Stimulated activated CD8-positive, alpha-beta memory T cell treated with anti-CD3 and anti-CD28 coated beads, Interleukin-7, amount 100 ng/mL, for 1 hour (primary cell): ENCODE measurements at places on chromosomes 5 and 9.

DNA sequence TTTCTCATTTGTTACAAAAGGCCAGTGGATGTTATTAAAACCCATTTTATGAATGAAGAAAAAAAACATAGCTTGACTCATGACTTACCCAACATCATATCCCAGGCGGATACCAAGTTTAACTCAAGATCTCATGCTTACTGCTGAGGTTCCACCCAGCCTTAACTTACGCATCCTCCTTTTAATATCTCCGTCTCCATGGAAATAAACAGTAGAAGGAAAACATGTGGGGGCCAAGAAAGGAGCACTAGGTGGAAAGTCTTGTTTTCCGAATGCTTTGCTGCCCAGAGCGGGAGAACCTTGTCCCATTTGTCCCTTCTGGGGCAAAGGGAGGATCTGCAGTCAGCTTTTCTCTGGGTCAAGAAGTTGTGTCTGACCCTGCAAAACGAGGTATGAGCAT, 44.1 kb downstream of the ANGPTL2 start:
- DNase-seq = no peak

DNA sequence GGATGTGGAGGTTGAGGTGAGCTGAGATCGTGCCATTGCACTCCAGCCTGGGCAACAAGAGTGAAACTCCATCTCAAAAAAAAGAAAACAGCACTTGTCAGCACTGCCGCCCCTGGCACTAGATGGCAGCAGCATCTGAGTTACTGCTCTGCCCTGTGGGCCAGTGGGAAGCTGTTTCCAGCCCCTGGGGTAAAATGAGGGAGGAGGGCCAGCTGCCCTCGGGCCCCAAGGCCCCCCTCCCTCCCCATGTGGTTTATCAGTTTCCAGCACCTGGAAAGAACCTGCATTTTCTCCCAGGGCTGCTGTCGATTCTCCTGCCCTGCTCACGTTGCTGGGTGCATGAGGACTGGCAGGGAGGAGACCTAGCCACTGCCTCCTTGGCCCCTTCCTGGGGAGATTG, 13.2 kb upstream of the CEL start:
- DNase-seq = no peak

DNA sequence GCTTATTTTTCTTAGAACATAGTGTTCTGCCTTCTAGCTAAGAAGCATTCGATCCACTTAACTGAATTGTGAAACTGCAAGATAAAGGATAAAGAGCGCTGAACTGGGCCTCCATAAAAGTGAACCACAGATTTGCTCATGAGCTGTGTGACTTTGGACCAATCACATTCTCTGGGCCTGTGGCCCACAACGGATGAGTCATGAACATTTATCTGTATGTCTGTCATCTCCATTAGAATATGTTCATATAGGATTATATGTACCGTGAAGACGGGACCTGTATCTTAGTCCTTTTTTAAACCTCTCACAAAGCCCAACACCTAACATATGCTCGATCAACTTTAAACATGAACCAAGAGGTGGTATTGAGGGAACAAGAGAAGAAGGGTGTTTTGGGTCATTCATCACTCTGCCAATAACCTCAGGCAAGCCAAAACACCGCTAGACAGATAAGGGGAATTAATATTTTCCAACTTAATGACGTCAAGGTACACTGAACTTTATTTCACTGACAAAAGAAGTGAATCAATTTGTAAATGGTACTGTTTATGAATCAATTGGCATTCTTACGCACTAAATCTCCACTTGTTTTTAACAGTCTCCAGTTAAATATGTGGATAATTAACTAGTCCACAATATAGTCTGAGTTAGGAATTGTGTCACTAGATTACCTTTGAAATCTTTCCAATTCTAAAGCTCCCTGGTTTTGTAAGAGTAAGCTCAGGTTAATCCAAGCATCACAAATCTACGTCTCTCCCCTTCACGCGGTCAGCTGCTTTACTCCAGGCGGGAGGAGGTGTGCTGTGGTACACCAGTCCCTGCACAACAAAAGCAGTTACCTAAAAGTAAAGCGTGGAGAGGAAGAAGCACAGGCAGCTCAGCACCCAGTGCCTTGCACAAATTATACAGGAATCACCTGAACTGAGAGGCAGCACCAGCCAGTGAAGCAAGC, 1.6 kb downstream of the TMEM245 start:
- DNase-seq = peak; percentile 3

DNA sequence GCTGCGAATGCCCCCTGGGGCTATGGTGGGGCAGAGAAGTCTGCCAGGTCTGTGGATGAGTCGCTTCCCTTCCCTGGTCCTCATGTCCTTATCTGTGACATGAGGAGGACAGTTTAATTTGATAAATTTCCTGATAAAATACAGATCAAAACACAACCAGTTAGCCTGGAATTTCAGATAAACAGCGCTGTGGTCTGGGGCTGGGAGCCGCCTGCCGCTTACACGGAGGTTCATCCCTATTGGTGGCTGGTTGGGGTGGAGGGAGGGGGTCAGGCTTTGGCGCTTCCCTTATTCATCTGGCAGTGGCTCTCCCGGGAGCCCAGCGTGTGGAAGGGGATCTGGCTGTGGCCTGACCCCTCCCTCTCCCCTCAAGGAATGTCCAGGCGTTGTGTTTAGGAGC, 17.9 kb downstream of the CRB2 start:
- no peak for DNase-seq
